ENCODE measurements at places on chromosomes 3 and 15.

DNA sequence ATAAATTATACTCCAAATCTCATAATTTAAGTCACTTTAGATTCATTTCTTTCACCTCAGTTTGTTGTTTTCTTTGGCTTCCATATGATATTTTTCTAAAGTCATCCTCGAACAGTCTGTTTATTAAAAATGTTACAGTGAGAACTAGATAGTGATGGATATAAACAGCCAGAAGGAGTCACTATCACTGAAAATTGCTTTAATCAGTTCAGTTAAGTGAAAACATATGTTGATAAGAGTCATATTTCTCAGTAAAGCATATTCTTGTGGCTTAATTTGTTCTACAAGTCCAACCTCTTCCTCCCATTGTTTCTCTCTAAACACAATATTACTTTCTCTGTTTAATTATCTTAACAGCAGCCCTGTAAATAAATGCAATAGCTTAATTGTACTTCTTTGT, 427.5 kb upstream of the ALCAM start:
- DNase-seq = no peak

- peak; percentile 21 for DNase-seq
These were observed 959 bp downstream of the TPM1 start for GRCh38 chr15:63043335-63044076.

GRCh38 chr3:181510500-181510899, 201.2 kb upstream of the SOX2 start:
- no peak for DNase-seq

DNA sequence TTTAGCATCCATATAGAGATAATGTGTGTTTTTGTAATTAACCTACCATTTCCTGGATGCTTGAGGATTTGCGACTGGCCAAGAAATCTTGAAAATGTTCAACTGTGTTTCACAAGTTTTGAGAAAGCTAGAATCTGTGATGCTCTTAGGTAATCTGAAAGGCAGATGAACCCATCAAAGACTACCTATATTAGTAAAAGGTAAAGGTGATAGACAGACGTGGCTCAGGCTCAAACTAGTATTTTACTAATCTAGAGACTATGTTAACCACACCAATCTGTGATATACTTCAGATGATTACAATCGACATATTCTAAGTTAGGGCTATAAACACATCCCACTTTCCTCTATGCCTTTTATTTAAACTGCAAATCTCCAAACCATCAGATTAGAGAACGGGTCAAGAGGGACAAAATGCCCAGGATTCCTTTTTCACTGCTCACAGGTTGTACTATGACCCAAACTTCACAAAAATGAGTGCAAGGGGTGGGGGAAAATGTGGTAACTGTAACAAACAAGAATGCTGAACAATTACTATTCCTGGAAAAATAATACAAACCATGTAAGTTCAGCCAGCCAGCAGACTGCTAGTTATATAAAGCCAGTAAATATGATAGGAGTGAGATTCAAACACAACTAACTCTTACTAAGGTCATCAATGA, 295.1 kb downstream of the FOXP1 start:
- DNase-seq = no peak

DNA sequence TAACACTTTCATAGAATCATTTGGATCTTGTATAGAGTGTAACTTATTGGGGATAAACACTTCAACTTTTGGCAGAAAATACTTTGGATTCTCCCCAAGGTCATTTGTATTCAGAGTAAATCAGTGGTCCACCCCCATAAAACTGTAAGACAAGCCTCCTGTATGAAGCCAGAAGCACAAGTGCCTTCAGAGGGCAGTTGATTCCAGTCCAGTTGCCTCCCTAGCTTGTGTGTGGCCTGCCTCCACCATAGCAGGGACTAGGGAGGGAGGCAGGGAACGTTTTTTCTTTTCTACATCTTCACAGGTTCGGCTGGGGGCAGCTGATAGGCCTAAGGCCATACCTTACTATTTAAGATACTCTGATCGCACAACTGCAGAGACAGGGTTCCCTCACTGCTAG, 11.6 kb downstream of the GORASP1 start:
- no peak for DNase-seq

GRCh38 chr15:27426805-27427204, 455.8 kb downstream of the GABRG3 start:
- DNase-seq = no peak

GRCh38 chr3:78900880-78901279, 866.9 kb downstream of the ROBO1 start:
- no peak for DNase-seq

DNA sequence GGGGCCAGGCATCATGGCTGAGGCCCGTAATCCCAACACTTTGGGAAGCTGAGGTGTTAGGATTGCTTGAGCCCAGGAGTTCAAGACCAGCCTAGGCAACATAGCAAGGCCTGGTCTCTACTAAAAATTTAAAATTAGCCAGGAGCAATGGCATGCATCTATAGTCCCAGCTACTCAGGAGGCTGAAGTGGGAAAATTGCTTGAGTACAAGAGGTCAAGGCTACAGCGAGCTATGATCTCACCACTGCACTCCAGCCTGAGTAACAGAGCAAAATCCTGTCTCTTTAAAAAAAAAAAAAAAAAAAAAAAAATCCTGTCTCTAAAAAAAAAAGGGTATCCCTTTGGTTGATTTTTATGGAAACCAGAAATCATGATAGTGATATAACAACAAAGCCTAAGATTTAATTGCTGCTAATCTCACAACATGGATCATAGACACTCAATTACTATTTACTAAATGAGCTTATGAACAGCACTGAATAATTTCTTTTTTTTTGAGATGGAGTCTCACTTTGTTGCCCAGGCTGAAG, 12.1 kb downstream of the PCLAF start:
- DNase-seq = no peak

DNA sequence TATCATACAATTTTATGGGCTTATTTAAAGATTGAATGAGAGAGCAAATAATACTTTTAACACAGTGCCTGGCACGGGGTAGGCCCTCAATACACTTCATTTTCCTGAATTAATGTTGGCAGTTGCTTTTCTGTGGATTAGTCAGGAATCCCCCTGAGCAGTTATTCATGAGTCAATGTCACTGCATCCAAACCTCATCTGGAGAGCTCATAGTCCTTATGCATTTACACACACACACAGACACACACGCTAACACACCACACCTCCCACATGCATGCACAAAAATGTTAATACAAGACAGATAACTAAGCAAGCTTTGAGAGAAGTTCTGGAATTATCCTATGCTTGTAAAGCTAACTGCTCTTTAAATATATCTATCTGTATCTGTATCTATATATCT, 34.0 kb upstream of the TNFAIP8L3 start:
- DNase-seq = no peak

DNA sequence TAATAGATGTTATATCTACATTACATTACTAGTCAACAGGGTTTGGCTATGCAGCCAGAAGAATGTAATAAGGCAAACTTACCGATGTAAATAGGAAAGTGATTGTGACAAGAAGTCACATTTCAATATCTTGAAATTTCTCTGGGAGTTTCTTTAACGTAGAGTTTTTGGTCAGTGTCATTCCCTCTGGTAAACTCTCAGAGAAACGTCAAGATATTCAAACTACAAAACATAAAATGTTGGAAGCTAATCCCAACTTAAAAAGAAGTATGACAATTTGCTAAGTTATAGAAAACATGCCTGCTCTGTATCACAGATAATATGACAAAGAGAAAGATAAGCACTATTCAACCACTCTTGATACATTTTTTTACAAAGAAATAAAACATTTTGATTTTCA, 111.2 kb upstream of the PRICKLE2 start:
- no peak for DNase-seq

DNA sequence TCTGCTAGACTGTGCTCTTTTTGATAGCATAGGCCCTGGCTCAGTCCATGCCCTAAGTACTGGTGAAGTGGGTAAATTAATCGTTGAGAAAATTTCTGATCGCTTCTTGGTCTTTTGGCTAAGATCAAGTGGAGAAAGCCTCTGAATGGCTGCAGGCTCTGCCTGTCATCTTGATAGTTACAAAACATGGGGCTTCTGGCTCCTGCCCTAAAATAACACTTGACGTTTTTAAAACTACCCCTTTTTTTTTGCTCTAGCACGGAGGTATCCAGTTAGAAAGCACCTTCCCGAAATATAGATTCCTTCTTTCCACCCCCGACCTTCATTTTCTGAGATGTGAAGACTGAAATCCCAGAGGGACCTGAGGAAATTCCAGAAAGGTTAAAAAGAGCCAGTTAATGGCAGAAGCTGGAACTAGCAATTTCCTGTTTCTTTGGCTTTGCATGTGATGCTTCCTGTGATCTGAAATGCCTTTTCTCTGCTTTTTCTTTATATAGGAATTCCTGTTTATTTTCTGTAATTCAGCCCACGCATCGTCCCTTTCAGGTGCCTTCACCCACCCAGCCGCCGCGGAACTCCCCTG, 799 bp upstream of the C2CD4B start:
- DNase-seq = no peak

GRCh38 chr15:66570327-66570726, 4.5 kb upstream of the LCTL start:
- DNase-seq = no peak

GRCh38 chr15:85329561-85330422, 50.6 kb upstream of the AKAP13 start:
- peak; percentile 74 for DNase-seq

GRCh38 chr3:155325263-155325835, 31.9 kb upstream of the STRIT1 start:
- DNase-seq = peak; percentile 21

GRCh38 chr3:117305681-117306080, 596.1 kb downstream of the TUSC7 start:
- DNase-seq = no peak

- peak; percentile 18 for DNase-seq
These were observed 949 bp upstream of the MITF start for GRCh38 chr3:69738315-69738714.

- DNase-seq = no peak
These were observed 48.7 kb upstream of the CPB1 start for GRCh38 chr3:148778926-148779325.

- peak; percentile 54 for DNase-seq
These were observed 101.6 kb downstream of the ZPLD1 start for GRCh38 chr3:102536456-102536855.

GRCh38 chr3:58566398-58567250, 10.6 kb downstream of the FAM107A start:
- DNase-seq = no peak

GRCh38 chr3:114079761-114080160, 23.2 kb downstream of the QTRT2 start:
- no peak for DNase-seq

- DNase-seq = peak; percentile 20
These were observed 586 bp downstream of the LRRK1 start for GRCh38 chr15:100919481-100920405.

DNA sequence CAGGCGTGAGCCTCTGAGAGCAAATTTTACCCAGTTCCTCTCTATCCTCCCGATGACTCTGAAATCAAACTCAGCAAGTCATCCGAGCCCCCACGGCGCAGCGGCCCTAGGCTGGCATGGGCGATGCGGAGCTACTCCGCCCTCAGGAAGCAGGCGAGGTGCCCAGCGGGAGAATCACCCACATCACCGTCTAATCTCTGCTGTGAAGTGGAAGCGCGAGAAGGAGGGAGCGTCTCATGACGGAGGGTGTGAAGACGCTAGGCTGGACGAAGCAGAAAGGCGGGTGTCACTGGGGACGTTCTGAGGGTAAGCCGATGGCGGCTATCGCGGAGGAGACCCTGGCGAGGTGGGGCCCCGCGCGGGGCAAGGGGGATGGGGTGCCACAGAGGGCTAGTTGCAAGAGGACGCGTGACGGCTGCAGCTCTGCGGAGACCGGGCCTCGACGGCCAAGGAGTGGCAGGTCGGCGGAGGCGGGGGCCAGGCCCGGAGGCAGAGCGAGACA, 9.1 kb upstream of the GNAI2 start:
- peak; percentile 50 for DNase-seq

- DNase-seq = no peak
These were observed 9.4 kb downstream of the IMPG2 start for GRCh38 chr3:101310978-101311375.

GRCh38 chr15:83549623-83550022, 102.5 kb downstream of the SH3GL3 start:
- DNase-seq = no peak

DNA sequence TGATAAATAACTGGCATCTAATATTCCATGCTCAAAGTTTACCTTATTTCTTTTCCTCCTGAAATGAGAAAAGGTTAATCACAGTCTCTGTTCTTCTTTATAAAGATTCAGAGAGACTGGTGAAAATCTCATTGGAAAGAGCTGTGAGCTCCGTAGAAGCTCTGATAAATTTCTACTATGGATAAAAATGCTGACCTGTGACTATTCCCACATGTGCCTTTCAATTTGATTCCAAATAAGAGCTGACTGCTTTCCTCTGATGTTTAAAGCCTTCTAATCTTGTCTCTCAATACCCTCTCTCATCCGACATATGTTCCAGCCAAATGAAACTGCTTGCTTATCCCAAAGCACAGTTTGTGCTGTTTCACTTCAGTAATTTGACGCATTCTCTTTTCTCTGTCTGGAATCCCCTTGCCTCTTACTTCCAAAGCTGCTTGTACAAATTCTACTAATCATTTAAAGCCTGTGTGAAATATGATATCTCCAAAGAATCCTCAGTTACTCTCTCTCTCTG, 130.1 kb downstream of the RTP4 start:
- no peak for DNase-seq

DNA sequence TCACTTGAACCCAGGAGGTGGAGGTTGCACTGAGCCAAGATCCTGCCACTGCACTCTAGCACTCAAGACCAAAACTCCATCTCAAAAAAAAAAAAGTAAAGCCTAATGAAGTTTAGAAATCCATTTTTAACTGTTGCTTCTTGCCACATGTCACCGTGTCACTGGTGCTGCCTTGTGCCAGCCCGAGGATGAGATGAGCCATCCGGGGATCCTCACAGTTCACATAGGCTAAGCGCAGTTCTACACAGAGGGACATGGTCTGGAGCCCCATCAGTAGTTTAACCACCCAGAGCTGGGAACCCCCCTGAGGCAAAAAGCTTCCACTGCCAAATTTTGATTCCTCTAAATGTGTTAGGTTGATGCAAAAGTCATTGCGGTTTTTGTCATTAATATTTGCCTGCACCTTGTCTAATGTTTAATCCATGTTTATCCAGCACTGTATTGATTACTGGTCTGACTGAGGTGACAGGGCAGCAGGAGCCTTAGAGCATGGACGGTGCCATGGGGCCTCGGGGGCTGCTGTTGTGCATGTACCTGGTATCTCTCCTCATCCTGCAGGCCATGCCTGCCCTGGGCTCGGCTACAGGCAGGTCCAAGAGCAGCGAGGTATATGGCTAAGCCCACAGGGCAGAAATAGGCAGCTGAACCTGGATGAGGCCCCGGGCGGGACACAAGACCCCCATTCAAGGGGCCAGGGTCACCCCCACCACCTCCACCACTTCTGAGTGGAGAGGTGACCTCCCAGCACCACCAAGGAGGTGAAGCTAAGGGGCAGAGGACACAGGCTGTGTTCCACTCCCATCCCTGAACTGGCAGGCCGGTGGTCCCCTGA, at the start of gene ITIH1:
Gene ITIH1 (plus strand): TSS at position 473 of the 832 bp plus-strand sequence. CDS start 17 bp downstream, at position 490.
- DNase-seq = no peak

DNA sequence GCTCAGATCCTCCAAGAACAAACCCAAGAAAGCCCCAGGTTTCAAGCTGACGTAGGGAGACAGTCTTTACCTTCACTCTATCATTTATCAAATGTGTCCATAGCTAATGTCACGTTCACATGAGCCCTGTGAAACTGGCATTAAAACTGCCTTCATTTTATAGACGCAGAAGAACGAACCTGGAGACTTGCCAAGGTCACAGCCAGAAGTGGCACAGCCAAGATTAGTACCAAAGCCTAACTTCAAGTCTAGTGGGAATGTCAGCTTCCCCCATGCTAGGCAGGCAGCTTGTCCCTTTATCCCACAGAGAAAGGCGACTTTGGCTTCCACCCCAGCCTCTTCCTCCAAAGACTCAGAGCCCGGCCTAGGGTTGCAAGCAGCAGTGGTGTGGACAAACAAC, 517.2 kb downstream of the SHQ1 start:
- no peak for DNase-seq

- no peak for DNase-seq
These were observed 1006.6 kb upstream of the CFAP20DC start for GRCh38 chr3:60056404-60056803.

Data from astrocyte of the spinal cord (primary cell).